ENCODE measurements at places on chromosomes 2 and 18.

DNA sequence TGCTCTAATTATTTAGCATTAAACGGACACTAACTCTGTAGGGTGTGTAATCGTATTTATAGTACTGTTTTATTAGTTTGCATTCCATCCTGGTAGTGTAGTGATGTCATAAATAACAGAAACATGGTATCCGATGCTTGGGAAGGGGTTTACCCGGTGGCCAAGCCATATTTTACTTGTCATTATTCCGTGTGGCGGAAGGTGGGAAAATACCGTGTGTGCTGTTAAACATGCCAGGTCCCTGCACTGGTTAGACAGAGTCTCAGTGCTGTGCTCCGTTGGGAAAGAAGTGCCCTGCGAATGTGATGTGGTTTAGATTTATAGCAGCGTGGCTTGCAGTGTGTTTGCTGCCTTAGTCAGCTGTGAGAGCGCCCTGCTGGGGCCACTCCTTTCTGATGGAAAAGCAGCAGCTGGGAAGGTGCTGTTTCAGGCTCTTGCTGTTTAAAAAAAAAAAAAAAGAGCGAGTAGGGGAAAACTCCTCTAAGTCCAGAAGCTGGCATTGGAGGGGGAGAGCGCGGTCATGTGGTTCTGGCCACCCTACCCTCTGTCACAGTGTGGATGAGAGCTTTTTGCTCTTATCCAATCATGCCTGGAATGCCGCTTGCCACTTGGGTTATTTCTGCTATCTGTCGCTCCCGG lies 211.0 kb downstream of the NEDD4L start:
- DNase-seq = no peak

- DNase-seq = no peak
Observed at GRCh38 chr2:229344151-229344551, 73.1 kb upstream of the PID1 start.

DNA sequence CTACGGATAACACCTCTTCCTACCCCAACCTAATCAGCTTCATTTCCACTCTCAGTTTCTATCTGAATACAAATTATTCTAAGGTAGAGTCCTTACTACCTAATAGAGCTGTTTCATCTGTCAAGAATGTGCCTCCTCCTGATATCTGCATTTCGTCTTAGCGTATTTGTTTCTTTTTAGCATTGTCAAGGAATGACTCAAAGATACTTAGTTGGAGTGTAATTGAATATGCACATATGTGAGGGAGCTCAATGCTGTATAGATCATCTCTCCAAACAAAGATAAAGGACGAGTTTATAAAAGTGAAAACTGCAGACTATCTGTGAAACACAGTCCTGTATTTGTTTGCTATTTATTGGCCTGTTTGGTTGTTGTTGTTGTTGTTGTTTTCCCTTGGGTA lies 2059.4 kb upstream of the CELF4 start:
- no peak for DNase-seq

DNA sequence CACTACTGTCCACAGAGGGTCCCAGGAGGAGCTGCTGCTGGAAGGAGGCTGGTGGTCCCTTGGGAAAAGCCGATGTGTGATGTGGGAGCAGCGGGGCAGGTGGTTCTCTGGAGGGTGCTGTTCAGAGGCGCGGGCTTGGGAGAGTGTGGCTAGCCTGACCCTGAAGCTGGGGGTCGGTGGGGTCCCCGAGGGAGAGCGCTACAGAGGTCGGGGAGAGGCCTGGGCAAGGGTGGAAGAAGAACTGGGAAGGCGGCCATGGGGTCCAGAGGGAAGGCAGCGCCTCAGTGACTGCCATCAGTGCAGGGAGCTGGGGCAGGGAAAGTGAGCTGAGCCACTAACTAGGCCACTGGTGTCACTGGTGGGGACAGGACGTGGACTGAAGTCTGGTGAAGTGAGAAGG lies 32.5 kb downstream of the FAM228A start:
- no peak for DNase-seq

GRCh38 chr2:15081356-15081755 lies 448.8 kb downstream of the LRATD1 start:
- DNase-seq = no peak

DNA sequence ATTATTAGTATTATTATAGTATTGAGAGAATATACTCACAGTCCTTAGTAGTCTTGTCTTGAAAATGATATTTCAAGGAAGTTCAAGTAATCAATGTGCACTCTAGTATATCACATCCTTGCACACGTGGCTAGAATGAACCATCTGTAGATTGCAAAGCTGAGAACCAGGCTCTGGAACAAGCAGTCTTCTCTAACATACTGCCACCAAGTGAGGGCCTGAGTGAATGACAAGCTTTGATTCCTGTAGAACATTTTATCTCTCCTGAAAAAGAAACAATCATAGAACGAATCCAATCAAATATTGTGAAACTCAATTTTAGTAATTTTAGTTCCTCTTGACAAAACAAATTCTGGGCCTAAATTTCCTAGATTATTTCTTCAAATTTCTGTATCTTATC lies 55.3 kb upstream of the SULT1C3 start:
- no peak for DNase-seq

DNA sequence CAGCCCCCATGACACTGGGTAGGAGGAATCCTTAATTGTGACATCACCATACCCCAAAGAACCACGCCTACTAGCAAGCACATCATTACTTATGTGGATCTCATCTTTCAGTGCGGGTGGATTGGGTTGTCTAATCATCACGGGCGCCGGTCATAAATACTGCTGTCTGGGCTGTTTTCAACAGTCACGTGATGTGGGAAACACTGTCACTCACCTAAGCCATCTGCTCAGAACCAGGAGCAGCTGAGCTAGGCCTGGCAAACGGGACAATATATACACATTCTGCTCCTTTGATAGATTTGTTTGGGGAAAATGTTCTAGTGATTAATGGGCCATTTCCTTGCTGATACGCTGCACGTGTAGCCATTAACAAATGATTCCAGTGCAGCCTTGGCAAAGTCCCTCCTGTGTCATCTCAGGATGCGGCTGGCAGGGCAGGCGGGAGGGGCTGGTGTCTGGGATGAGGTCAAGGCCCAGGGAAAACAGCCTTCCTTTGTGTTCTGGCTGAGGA lies 145.9 kb upstream of the COPS8 start:
- DNase-seq = no peak

DNA sequence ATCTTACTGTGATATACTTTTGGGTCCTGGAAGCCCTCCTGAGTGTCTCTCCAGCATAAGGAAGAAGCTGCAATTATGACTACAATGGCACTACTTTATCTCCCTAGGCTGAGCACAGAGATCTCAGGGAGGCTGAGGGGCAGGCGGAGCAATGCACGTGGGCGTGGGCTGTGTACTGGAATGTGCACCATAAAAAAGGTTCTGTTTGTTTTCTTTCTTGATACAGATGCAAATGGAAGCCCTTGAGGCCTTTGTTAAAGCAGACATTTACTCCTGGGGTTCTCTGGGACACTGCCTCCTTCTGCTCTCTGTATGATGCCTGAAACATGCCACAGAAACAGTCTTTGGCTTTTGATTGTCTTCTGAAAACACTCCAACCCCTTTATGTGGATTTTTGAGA lies 79.1 kb upstream of the DLX2 start:
- no peak for DNase-seq
